ENCODE measurements at places on chromosomes 5 and 9.
A peak's percentile ranks its signal among the peaks of the same experiment; 100 is the strongest.

- H3K36me3 ChIP-seq, result no peaks in the 10 kb centered on the region
- H3K4me1 ChIP-seq, result no peaks in the 10 kb centered on the region
- no peak for DNase-seq
- no peak overlapping the region for H3K4me3 ChIP-seq
- H3K27ac ChIP-seq, result no peak overlapping the region
Observed at GRCh38 chr5:96977228-96977627, 41.3 kb downstream of the LNPEP start.

GRCh38 chr9:112005939-112006338 lies 109.3 kb downstream of the UGCG start:
- no peak overlapping the region for H3K27ac ChIP-seq
- H3K4me3 ChIP-seq, result no peak overlapping the region
- DNase-seq, result no peak
- H3K4me1 ChIP-seq, result no peaks in the 10 kb centered on the region
- no peaks in the 10 kb centered on the region for H3K27me3 ChIP-seq

DNA sequence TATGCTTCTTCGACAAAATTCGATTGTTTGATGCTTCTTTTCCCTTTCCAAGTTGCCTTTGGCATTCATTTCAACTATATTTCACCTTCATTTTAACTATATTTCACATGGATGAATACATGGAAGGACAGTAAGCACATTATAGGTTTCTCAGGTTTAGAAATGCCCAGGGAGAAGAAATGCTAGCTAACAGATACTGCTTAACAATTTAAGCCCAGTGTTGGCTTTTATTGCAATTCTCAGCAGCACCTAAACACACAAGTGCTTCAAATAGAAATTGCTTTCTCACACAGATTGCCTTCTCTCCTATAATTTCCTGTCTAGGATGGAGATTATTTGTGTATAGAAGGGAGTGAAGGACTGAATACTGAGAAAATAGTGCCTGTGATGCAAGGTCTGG lies 30.2 kb upstream of the SMC5 start:
- H3K4me1 ChIP-seq, result peaks cover 20% of the 10 kb centered on the region
- DNase-seq, result no peak
- H3K36me3 ChIP-seq, result no peaks in the 10 kb centered on the region

GRCh38 chr5:105688227-105688792 lies 1982.4 kb downstream of the EFNA5 start:
- H3K36me3 ChIP-seq, result no peaks in the 10 kb centered on the region
- no peaks in the 10 kb centered on the region for H3K27me3 ChIP-seq
- H3K4me3 ChIP-seq, result no peak overlapping the region
- no peaks in the 10 kb centered on the region for H3K4me1 ChIP-seq
- no peak overlapping the region for H3K27ac ChIP-seq

DNA sequence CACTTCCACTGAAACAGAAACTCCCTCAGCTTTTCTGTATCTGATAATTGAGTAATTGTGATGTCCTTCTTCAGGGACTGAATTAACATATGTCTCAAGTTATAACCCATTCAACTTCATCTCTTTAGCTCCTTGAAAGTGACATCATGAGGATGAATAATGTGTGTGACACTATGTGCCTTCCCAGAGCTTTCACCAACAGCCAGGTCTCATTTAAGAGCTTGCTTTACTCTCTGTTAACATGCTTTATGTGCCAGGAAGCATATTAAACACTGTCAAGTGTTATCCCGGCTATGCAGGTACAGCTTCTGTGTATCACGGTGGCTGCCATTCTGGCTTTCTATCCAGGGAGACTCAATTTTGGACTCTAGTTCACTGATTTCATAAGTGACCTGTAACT lies 799.9 kb downstream of the CDH12 start:
- H3K4me3 ChIP-seq, result no peak overlapping the region
- DNase-seq, result no peak
- H3K27me3 ChIP-seq, result no peaks in the 10 kb centered on the region
- H3K4me1 ChIP-seq, result no peaks in the 10 kb centered on the region
- no peak overlapping the region for H3K27ac ChIP-seq
- H3K36me3 ChIP-seq, result no peaks in the 10 kb centered on the region

GRCh38 chr5:113115061-113115460 lies 138.5 kb downstream of the DCP2 start:
- H3K4me3 ChIP-seq, result no peak overlapping the region
- H3K27me3 ChIP-seq, result no peaks in the 10 kb centered on the region
- H3K27ac ChIP-seq, result no peak overlapping the region
- peak; percentile 14 for DNase-seq
- H3K4me1 ChIP-seq, result peaks cover 13% of the 10 kb centered on the region

- peaks cover 16% of the 10 kb centered on the region for H3K4me1 ChIP-seq
- no peak overlapping the region for H3K27ac ChIP-seq
- no peak overlapping the region for H3K4me3 ChIP-seq
- H3K27me3 ChIP-seq, result no peaks in the 10 kb centered on the region
Observed at GRCh38 chr5:10470669-10471068, 29.0 kb downstream of the ROPN1L start.

- no peak for DNase-seq
- H3K27ac ChIP-seq, result no peak overlapping the region
- H3K27me3 ChIP-seq, result peaks cover 13% of the 10 kb centered on the region
- H3K36me3 ChIP-seq, result no peaks in the 10 kb centered on the region
- H3K4me3 ChIP-seq, result no peak overlapping the region
Observed at GRCh38 chr9:124042201-124042721, 30.7 kb downstream of the LHX2 start.

- peaks cover 62% of the 10 kb centered on the region for H3K36me3 ChIP-seq
- H3K4me3 ChIP-seq, result no peak overlapping the region
- DNase-seq, result no peak
- no peaks in the 10 kb centered on the region for H3K27me3 ChIP-seq
Observed at GRCh38 chr5:178143246-178143645, 10.4 kb downstream of the NHP2 start.

- no peak for DNase-seq
- no peaks in the 10 kb centered on the region for H3K4me1 ChIP-seq
- no peaks in the 10 kb centered on the region for H3K27me3 ChIP-seq
- H3K4me3 ChIP-seq, result no peak overlapping the region
Observed at GRCh38 chr9:124212381-124213050, 45.2 kb upstream of the NEK6 start.

- H3K27ac ChIP-seq, result no peak overlapping the region
- no peaks in the 10 kb centered on the region for H3K4me1 ChIP-seq
- H3K36me3 ChIP-seq, result no peaks in the 10 kb centered on the region
- no peak overlapping the region for H3K4me3 ChIP-seq
- H3K27me3 ChIP-seq, result no peaks in the 10 kb centered on the region
Observed at GRCh38 chr5:8879248-8879647, 666.6 kb downstream of the SEMA5A start.

- H3K4me3 ChIP-seq, result no peak overlapping the region
- no peaks in the 10 kb centered on the region for H3K27me3 ChIP-seq
- peaks cover 7% of the 10 kb centered on the region for H3K4me1 ChIP-seq
- DNase-seq, result no peak
- peak overlapping the region; percentile 66 for H3K27ac ChIP-seq
Observed at GRCh38 chr5:119274767-119275130, 81.1 kb upstream of the TNFAIP8 start.

DNA sequence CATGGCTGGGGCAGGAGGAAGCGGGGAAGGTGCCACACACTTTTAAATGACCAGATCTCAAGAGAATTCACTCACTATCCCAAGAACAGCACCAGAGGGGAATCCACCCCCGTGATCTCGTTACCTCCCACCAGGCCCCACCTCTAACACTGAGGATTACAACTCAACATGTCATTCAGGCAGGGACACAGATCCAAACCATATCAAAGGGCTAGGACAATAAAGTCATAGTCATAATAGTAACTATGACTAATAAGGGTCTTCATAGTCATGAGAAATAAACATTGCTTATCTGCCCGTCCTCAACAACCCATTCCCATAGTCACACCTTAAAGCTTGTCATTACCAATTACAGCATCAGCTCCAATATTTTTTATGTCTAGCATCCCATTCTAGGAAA lies 65.3 kb upstream of the SMC2 start:
- H3K36me3 ChIP-seq, result no peaks in the 10 kb centered on the region
- no peaks in the 10 kb centered on the region for H3K4me1 ChIP-seq
- H3K27me3 ChIP-seq, result no peaks in the 10 kb centered on the region
- H3K27ac ChIP-seq, result no peak overlapping the region

DNA sequence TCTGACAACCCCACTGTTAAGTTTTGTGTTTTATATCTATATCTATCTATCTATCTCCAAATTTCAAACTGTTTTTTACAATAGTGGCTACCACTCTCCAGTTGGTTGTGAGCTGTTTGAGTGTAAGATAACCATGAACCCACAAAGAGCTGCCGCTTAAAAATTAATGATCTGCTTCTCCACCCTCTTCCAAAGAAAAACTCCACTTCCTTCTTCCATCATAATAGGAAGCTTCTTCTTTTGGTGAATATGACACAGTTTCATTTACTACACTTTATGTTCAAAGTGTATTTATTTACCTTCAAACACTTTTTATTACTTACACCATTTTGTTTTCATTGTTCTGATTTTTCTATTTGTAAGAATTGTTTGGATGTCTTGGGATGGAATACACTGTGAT lies 37.9 kb downstream of the SPZ1 start:
- H3K4me1 ChIP-seq, result no peaks in the 10 kb centered on the region
- H3K27ac ChIP-seq, result no peak overlapping the region
- H3K36me3 ChIP-seq, result no peaks in the 10 kb centered on the region
- no peaks in the 10 kb centered on the region for H3K27me3 ChIP-seq
- no peak for DNase-seq

- no peak overlapping the region for H3K27ac ChIP-seq
- DNase-seq, result no peak
- H3K4me3 ChIP-seq, result no peak overlapping the region
- no peaks in the 10 kb centered on the region for H3K4me1 ChIP-seq
- H3K27me3 ChIP-seq, result no peaks in the 10 kb centered on the region
Observed at GRCh38 chr5:105968981-105969380, 1701.8 kb downstream of the EFNA5 start.

DNA sequence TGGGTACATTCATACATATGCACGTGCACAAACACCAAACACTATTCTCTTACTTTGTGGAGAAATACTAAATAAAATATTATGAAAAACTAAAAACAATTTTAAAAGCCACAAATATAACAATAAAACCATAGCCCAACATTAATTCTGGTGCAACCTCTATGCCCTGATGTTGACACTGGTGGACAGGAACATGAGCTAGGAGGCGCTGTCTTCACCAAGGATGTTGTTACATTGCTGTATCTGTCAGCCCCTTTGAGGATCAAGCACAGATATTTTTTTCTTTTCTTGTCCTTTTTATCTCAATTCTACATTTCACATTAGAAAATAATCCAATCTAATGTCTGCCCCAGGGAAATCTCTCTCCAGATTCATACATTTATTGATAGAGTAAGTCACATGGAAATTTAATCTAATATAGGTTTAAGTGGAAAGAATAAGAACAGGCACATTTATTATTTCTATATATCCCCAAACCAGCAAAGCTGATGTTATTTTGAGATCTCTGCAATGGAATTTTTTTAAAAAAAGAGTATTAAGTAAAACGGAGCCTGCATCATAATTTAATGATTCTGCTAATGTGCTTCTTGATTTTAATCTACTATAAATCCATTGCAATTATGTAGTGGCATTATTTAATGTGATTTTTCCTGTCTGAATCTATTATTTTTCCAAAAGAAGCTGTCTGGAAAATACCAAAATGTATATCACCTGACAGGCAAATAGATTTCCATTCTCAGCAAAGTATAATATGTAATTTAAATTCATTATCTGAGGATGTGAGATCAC lies 716.5 kb downstream of the MTRR start:
- no peaks in the 10 kb centered on the region for H3K36me3 ChIP-seq
- no peaks in the 10 kb centered on the region for H3K27me3 ChIP-seq
- H3K4me3 ChIP-seq, result no peak overlapping the region
- no peaks in the 10 kb centered on the region for H3K4me1 ChIP-seq

DNA sequence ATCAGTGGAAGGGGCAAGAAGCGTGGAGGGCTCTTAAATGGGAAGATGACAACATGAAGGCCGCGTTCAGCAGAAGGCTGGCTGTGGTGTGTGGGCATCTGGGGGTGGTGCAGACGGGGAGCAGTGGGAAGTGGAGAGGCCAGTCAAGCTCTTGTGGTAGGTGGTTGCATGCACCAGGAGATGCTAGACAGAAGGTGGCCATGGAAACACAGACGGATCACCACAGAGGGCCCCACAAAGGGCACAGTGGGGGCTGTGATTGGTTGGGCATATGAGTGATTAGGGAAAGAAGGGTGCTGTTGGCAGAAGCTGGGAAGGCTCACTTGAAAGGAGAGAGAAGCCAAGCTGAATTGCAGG lies 14.7 kb downstream of the MTMR12 start:
- no peak overlapping the region for H3K27ac ChIP-seq
- H3K36me3 ChIP-seq, result no peaks in the 10 kb centered on the region
- no peaks in the 10 kb centered on the region for H3K27me3 ChIP-seq
- no peak for DNase-seq
- no peak overlapping the region for H3K4me3 ChIP-seq

- H3K27ac ChIP-seq, result no peak overlapping the region
- H3K36me3 ChIP-seq, result no peaks in the 10 kb centered on the region
- H3K4me3 ChIP-seq, result no peak overlapping the region
- no peaks in the 10 kb centered on the region for H3K4me1 ChIP-seq
- DNase-seq, result no peak
Observed at GRCh38 chr5:41707853-41708603, 162.2 kb downstream of the OXCT1 start.

GRCh38 chr5:126125407-126125806 lies 297.8 kb upstream of the GRAMD2B start:
- DNase-seq, result no peak
- no peak overlapping the region for H3K27ac ChIP-seq
- H3K4me3 ChIP-seq, result no peak overlapping the region
- no peaks in the 10 kb centered on the region for H3K27me3 ChIP-seq
- no peaks in the 10 kb centered on the region for H3K36me3 ChIP-seq

DNA sequence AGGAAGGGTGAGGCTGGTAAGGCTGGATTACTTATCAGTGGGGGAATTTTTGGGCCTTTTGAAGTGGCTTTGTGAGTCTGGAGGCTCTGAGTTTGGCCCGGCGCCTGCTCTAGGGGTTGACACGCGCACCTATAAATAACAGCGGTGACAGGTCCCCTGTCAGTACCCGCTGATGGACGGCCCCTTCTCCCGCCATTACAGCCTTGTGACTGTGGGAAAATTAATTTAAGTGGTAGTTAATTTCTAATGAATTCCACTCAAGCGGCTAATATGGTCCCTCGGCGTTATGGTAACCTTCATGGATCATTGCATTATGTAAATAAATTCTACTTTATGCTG lies 16.5 kb downstream of the MRPL36 start:
- H3K4me1 ChIP-seq, result no peaks in the 10 kb centered on the region
- no peak overlapping the region for H3K27ac ChIP-seq
- H3K36me3 ChIP-seq, result no peaks in the 10 kb centered on the region
- no peak overlapping the region for H3K4me3 ChIP-seq
- DNase-seq, result no peak
- H3K27me3 ChIP-seq, result no peaks in the 10 kb centered on the region

- no peak overlapping the region for H3K4me3 ChIP-seq
- peaks cover 6% of the 10 kb centered on the region for H3K4me1 ChIP-seq
- no peaks in the 10 kb centered on the region for H3K27me3 ChIP-seq
- no peak overlapping the region for H3K27ac ChIP-seq
- DNase-seq, result no peak
Observed at GRCh38 chr5:87302061-87302460, 34.4 kb downstream of the RASA1 start.
